Hematopoietic multipotent progenitor cell treated with erythropoietin and hydrocortisone succinate and interleukin-3 and kit ligand, for 17 days (in vitro differentiated cells): ENCODE measurements at places on chromosomes 12 and 14.

GRCh38 chr12:10919809-10920208 is 9.2 kb upstream of the PRH2 start:
- no peak for DNase-seq

DNA sequence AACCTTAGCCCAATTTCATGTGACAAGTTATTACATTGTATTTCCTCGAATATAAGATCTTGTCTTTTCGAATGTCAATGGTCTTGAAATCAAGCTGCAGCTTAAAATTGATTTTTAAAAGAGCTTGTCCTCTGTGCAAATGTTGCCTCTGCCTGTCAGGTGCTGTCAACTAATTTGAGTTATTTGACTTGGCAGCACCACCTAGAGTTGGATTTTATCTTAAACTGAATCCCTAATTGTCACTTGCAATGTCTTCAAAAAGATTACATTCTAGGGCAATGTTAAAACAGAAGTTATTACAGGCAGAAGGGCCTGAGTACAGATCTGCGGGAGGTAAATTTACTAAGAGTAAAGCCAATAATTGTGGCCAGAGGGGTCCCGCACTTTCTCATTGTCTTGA is 26.2 kb upstream of the TUNAR start:
- DNase-seq: no peak

GRCh38 chr12:1517007-1517406 is 77.4 kb downstream of the FBXL14 start:
- no peak for DNase-seq

DNA sequence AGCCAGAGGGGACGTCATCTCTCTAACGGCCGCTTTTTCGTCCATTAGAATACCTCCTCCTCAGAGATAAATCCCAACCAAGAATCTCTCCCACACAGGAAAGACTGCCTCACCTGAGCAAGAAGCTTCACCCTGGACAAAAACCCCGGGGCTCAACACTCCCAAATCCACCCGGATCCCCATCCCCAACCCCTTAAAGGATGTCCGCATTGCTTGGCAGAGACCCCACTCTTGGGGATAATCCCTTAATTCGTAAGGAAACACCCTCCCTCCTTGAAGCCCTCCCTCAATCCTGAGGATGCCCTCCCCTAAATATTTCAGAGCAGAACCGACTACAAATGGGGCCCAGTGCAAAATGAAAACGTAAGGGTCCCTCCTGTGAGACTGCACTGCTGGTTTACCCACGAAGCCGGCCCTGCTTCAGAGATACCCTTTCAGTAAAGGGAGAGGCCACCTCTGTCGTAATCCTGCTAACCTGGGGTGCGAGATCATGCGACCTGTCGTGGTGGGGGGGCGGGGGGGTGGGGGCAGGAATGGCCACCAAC is 655 bp upstream of the DYNLL1 start:
- DNase-seq: no peak

DNA sequence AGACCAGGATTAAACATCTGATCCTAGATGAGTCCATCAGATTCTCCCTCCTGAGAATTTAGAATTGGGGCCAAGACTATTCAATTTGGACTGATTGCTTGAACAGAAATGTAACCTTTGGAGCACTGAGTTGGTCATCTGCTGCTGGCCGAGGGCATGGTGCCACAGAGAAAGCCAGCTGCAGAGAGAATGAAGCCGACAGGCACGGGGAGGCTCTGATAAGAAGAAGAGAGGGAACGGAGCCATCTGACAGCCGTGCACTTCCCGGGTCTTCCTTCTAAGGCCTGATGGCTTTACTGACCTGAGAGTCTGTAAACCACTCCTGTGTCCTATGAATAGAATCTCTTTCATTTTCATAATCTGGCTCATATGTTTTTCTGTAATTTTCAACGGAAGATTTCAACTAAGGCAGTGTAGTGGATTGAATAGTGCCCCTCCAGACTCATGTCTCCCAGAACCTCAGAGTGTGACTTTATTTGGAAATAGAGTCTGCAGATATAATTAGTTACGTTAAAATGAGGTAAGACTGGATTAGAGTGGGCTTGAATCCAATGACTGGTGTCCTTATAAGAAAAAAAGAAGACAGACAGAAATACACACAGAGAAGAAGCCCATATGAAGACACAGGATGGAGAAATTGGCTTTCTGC is 39.1 kb upstream of the FRS2 start:
- no peak for DNase-seq

- no peak for DNase-seq
Measured at GRCh38 chr12:1130164-1130563, 139.1 kb downstream of the ERC1 start.

- DNase-seq: no peak
Measured at GRCh38 chr14:37593511-37594237, 1.4 kb downstream of the FOXA1 start.

DNA sequence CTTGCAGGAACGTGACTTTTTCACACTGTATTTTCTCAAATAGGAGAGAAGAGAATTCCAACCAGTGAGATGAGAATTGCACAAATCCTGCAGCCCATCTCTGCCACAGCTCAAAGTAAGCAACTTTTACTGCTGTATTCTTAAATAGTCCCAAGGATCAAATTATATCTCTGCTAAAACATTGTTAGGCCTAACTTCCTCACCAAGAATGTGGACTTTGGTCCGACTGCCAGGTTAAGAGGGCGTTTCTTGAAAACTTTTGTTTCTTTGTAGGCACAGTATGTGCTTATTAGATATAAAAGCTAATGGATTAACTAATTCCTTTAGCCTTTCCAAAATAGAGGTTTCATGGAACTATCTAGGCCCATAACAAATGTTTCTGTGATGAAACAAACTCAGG is 61.4 kb upstream of the IFNG-AS1 start:
- DNase-seq: no peak

- no peak for DNase-seq
Measured at GRCh38 chr14:89294872-89295271, 122.2 kb downstream of the FOXN3 start.

- DNase-seq: no peak
Measured at GRCh38 chr14:37223947-37224474, 26.3 kb downstream of the MIPOL1 start.

- no peak for DNase-seq
Measured at GRCh38 chr12:53231671-53231920, 413 bp downstream of the RARG start.

DNA sequence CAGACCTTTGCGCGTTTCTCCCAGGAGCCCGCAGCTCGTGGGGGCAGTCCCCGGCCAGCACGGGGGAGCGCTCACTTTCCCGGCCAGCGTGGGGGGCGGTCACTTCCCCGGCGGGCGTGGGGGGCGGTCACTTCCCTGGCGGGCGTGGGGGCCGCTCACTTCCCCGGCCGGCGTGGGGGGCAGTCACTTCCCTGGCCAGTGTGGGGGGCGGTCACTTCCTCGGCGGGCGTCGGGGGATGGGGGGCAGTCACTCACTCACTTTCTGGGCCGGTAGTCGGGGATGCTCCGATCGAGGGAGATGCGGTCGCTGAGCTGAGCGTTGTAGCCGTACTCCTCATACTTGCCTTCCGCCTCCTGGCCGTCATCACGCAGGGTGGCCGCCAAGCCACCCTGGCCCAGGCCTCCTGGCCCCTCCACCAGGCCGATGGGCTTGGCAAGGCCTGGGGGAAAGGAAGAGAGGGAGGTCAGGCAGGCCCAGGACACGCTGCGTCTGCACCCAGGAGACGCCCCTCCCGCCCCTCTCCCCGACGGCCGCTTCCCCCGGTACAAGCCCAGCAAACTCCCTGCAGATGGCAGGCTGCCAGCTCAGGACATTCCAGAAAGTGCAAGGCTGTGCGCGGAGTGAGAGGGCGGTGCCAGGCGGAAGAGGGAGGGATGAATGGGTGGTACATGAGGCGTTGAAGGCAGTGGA is 43.3 kb downstream of the GALNT9 start:
- no peak for DNase-seq

GRCh38 chr14:26602902-26603301 is 5.1 kb upstream of the NOVA1 start:
- no peak for DNase-seq

DNA sequence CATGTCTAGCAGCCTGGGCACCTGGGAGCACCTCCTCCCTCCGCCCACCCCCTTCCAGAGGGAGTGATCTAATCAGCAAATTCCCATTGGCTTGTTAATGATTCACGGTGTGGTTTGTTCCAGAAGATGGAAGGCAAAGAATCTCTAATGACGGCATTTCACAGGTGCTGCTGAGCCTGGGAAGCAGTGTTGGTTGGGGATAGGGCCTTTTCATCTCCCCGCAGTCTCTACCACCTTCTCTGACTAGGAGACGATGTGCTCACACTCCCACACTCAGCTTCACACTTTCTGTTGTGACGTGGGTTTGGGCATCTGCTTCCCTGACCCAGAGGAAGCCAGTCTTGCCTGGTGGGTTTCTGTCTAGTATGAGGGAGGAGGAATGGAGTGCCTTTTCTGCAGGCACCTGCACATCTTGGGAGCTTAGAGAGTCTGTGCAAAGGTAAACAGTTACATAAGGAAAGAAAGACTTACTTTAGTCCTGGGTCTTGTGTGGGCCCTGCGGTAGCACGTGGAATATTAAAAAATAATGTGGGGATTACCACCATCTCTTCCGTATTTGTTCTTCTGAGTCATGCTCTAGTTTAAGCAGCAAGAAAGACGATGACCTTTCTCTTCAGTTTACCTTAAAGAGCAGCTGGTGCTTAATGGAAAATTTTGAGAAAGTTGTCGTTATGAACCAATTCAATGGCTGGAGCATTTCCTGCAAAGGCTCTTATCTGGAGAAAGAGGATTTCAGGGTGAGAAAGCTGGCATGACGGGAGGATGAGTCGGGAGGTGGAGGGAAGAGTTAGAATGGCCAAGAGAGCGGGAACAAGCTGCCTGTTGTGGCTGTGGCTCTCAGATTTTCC is 70.6 kb upstream of the ARHGAP5 start:
- no peak for DNase-seq

- DNase-seq: no peak
Measured at GRCh38 chr12:54606556-54606955, 18.1 kb upstream of the PPP1R1A start.

DNA sequence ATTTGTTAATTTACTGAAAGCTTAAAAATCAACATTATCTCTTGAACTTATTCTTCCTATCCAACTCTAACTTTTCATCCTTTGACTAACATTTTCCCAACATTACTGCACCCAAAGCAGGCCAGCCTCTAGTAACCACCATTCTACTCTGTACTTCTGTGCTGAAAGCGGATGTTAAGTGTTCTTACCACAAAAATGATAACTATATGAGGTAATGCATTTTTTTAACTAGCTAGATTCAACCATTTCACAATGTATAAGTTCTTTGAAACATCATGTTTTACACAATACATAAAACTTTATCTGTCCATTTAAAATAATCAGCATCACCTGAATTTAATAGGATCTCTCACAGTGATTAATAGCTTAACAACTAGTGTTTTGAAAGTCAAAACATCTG is 468.5 kb upstream of the MGAT4C start:
- no peak for DNase-seq

DNA sequence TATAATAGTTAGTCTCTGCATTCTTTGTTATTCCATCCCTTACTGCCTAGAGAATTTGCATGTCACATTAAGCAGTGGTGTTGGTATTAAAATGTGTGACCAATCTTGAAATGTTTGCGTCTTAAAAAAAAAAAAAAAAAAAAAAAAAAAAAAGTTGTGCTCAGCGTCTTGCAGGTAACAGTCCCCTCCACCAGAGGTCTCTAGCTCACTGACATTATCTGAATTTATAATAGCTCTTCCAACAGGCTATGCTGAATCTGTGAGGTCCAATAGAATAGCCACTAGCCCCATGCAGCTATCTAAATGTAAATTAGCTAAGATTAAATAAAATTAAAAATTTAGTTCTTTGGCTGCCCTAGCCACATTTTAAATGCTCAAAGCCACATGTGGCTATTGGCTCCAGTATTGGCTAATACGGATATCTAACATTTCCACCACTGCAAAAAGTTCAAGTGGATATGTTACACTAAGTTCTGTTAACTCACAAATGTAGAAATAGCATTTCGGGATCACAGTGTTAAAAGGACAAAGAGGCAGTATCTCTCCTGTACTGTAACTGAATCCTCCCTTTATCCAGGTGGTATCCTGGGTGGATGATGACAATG is 28.7 kb downstream of the NKX2-8 start:
- peak; percentile 16 for DNase-seq

GRCh38 chr14:101370593-101371569 is 190.4 kb upstream of the DIO3 start:
- no peak for DNase-seq

DNA sequence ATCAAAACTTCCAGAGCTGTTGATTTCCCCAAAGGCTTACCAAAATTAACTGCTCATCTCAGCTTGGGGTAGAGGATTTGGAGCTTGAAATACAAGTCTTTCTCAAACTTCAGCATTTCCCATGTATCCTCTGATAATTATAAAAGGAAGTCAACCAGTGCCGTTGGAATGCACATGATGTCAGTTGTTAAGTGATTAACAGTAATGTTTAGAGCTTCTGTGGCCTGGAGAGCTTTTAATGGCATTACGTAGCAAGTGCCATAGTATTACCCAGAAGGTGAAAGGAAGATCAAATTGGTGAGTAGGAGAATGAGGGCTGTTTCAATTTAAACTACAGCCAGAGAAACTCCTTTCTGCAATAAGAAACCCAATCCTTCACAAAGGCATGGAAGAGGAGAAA is 62.5 kb upstream of the PTPRR start:
- no peak for DNase-seq

DNA sequence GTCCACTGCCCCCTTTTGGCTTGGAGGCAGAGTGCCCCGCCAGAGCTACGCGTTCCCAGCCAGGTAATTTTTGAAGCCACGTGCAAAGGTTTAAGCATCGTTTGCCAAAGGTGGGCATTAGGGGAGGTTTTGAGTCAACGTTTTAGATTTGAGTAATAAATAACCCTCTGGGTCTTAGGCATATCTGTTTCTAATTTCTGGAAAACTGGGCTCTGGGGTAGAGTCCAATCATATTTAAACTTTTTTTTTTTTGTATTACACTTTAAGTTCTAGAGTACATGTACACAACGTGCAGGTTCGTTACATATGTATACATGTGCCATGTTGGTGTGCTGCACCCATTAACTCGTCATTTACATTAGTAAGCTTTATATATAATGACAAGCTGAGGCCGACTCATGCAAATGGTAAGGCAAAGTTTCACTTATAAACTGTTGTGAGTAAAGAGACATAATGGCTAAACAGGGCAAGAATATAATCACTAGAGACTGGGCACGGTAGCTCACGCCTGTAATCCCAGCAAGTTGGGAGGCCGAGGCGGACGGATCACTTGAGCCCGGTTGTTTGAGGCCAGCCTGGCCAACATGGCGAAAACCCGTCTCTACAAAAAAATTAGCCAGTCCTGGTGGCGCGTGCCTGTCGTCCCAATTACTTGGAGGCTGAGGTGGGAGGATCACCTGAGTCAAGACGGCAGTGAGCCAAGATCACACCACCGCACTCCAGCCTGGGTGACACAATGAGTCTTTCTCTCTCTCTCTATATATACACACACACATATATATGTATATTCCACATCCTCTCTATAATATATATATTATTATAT is 491 bp upstream of the NR2C1 start:
- no peak for DNase-seq

DNA sequence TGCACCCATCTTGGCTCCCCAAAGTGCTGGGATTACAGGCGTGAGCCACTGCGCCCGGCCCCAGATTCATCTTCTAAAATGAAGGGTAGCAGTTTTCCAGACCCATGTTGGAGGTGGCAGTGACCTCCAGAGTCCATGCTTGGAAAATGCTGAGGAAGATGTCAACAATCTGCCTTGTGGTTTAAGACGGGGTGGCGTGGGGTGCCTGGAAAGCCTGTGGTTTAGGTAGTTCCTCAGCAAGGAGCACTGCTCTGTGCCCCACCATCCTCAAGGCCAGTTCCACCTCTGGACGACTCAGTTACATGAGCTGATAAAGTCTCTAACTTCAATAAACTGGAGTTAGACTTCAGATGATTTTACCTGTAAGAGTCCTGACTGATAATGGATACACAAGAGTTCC is 48.6 kb downstream of the DRAM1 start:
- no peak for DNase-seq

GRCh38 chr12:51870504-51870903 is 17.4 kb upstream of the ANKRD33 start:
- no peak for DNase-seq
